ENCODE measurements at places on chromosomes 3 and 15.

DNA sequence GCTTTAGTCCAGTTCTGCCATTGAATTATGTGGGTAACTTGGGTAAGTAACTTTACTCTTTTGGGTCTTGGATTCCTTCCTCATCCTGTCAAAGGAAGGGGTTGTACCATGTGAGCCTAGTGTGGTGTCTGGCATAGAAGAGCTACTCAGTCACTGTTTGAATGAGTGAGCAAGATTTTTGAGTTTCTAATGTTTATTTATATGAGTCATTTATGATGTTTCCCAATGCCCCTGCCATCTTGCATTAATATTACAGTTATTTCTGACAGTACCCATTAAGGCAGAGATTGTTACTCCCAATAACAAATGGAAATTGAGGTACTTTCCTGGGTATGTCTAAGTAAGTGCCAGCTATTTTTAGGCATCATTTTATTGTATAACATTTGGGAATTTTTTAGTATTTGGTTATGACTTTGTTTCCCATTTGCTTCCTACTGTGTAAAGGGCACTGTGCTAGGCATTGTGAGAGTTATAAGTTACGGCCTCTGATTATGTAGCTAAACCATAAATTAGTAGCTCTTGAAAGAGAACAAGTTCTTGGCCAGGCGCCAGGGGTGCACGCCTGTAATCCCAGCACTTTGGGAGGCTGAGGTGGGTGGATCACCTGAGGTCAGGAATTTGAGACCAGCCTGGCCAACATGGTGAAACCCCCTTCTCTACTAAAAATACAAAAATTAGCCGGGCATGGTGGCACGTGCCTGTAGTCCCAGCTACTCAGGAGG, 23.5 kb downstream of the NR1D2 start:
- no peak for DNase-seq

DNA sequence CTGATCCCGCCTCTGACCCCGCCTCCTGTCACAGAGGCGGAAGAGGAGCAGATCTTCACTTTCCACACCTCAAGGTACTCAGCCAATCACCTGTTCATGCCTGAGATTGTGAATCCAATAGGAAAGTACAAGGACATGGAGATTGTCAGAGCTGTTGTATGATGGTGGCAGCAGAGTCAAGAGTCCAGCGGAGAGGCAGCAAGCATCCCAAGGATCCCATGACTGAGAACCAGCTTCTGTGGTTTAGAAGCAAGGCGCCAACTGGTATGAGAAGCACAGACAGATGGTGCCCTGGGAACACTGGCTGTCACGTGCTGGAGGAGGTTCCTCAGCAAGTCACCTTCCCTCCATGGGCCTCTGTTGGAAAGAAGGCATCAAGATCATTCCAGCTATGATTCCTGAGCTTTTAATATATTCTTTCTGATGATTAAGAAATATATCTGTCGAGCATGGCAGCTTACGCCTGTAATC, 93.9 kb downstream of the CPN2 start:
- DNase-seq = no peak

DNA sequence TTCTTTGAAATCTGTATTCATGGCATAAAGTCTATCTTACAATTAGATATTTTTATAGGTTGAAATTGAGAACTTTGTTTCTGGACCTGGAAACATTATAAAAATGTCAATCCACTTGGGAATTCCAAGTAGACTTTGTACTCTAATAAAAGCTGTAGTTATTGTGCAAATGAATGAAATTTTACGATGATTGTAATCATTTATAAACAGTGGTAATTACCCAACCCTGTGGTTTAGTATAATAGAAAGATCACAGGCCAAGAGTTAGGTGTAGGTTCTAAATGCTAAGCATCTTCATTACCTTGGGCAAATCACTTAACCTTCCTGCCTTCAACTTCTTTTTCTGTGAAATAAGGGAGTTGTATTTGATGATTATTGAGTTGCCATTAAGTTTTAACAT, 13.2 kb upstream of the SLC7A14 start:
- DNase-seq = no peak

DNA sequence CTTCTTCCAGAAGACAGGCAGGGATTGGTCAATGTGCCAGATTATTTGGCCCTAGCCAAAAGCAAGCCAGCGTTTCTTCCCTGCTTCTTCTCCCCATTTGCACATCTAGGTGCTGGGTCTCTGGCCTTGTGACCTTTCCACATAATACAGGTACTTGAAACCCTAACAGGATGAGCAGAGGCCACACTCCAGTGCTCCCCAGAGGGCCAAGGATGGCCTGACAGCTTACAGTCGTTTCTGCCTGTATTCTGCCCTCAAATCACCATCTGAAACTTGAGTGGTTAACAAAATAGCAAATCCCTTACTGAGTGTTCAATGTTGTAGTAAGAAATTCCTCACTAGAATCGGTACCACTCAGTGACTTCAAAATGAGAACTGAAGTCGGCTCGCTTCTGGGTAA, 29.1 kb downstream of the MKRN2 start:
- DNase-seq = no peak

DNA sequence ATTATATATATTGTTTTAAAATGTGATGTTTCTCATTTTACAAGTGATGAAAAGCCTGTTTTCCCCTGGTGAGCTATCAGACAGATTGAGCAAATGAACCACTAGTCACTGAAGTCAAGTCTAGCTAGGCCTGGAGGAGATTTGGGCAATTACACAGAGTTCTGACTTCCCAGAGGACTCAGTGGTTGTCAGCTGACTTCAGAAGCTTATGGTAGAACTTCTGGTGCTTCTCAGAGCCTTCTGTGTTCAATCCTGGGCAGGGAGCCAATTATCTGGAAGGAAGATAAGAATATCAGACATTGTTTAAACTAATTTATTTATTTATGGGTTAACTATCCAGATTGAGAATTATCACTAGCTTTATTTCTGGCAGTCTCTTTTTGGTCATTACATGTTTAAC, 37.7 kb upstream of the NAALADL2 start:
- DNase-seq = no peak

GRCh38 chr3:187251599-187251998, 39.9 kb downstream of the MASP1 start:
- no peak for DNase-seq
